DMS 273 treated with DMSO at 0.1 percent for 48 hours (cell line): ENCODE measurements at places on chromosomes 6 and 20.

DNA sequence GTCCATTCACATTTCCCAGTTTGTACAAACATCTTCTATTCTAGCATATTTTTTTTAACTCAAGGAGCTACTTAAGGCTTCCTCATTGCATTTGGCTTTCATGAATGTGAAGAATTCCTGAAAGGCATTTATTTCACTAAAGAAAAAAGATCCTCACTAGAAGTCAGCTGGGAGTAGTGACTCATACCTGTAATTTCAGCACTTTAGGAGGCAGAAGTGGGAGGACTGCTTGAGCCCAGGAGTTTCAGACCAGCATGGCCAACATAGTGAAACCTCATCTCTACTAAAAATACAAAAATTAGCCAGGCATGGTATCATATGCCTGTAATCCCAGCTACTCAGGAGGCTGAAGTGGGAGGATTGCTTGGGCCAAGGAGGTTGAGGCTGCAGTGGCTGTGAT lies 30.9 kb upstream of the XRN2 start:
- no peak for DNase-seq

- no peak for DNase-seq
These were observed 71.3 kb downstream of the SULF2 start for GRCh38 chr20:47713878-47714450.

DNA sequence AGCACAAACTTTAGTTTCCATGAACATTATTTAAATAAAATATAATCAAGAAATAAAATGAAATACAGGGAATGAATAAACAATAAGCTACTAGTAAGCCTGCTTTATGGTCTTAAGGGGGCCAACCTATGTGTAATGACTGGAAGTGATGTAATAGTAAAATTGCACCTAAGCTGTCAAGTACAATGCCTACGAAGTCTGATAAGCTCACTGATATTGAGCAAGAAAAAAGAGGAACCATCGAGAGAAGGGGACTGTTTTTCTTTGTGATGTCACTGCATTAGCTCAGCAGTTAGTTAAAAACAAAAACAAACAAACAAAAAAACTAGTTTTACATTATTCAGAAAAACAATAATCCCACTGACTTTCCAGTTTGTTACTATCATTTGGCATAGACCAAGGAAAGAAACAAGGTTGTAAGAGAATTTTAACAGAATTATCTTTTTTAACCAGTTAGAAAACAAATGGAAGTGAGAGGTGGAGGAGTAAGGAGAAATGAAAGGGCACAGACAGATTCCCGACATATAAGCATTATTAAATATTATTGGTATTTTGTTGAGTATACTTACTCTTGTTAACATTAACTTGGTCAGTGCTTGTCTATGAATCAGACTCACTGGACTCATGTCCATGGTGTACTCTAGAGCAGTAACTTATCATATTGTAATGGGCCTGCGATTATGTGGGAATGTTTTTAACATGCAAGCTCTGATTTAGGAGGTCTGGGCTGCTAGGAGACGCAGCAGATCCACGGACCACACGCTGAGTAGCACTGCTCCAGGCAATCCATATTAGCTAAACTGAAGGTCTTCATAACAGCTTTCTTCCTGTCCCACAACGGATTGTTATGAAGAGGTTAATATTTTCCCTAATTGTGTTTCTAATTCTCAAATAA lies 99.6 kb upstream of the HMGCLL1 start:
- DNase-seq, result no peak

- no peak for DNase-seq
These were observed 219.8 kb upstream of the EPHA7 start for GRCh38 chr6:93639126-93639525.

DNA sequence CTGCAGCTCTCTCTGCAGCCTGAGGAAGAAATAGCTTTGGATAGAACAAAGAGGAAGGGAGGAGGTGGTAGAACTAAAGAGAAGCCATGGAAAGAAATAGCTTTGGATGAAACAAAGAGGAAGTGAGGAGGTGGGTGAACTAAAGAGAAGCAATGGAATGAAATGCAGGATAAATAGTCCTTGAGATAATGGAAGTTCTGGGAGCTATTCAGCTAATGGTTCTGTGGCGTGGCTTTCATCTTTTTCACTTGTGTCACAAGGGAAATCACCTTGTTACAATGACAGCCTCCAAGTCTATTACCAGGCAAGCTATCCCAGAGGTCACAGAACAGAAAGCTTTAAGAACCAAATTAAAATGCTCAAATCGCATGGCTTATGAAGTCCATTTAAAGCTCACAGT lies 141.3 kb upstream of the ARG1 start:
- no peak for DNase-seq

- no peak for DNase-seq
These were observed 44.3 kb upstream of the OCSTAMP start for GRCh38 chr20:46594725-46595124.

DNA sequence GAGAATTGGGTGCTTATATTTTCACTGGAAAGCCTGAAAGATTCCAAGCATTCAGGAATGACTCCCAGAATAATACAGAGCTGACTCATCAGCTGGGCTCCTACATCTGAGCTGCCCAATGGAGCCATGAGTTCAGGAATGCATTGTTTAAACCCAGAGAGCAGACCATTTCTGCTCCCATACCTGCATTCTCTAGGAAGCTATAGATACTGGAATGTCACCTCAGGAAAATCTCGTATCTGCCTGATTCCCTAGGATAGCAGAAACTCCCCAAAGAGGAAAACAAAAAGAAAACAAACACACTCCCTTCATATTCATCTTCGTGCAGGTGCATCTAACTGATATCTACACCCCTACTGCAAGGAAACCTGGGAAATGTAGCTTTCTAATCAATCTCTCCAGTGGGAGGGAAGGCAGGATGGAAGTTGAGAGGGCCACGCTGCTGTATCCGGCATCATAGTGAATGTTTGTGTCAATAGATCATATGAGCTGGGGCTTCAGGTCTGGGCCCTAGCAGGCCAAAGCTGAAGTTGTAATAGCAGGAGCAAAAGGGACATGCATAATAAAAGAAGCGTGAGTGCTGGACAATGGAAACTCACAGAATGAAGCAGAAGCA lies 8.2 kb upstream of the SLC2A12 start:
- DNase-seq, result no peak

DNA sequence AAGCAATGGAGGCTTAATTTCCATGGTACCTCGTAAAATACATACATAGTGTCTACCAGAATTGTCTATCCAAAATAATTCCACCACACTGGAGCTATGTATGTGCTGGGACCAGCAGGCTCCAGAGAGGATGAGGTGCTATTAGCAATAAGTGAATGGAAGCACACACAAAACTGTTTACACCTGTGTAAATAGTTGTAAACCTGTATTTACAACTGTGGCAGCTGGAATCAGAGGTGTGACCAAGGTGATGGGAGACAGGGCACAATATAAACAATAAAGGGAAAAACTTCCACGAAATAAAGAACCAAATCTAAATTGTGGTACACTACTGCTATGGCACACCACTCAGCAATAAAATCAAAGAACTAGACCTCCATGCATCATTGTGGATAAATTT lies 14.4 kb downstream of the RARS2 start:
- DNase-seq, result no peak

GRCh38 chr20:58637466-58638213 lies 13.4 kb upstream of the STX16 start:
- DNase-seq, result no peak

GRCh38 chr20:37342231-37343177 lies 3.4 kb upstream of the SRC start:
- no peak for DNase-seq

DNA sequence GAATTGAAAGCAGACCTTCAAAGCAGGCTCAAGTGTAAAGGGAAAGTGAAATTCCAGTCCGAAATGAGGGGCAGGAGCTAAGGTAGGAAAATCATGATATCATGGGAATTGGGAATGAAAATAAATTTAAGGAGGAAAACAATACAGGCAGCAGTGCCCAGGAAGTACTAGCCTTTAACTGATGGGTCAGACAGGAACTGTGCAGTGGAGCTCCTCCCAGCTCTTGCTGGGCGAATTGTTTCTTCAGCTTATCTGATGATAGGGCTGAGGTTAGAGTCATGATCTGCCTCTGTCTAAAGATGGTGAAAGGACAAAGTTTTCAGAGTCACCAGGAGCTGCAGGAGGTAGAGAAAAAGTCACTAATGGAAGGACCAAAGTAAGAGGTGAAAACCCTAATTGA lies 457.9 kb upstream of the PTCHD4 start:
- DNase-seq, result no peak

GRCh38 chr6:113370508-113371502 lies 486.3 kb upstream of the MARCKS start:
- no peak for DNase-seq

- DNase-seq, result no peak
These were observed 64.8 kb downstream of the HCRTR2 start for GRCh38 chr6:55239099-55239498.

DNA sequence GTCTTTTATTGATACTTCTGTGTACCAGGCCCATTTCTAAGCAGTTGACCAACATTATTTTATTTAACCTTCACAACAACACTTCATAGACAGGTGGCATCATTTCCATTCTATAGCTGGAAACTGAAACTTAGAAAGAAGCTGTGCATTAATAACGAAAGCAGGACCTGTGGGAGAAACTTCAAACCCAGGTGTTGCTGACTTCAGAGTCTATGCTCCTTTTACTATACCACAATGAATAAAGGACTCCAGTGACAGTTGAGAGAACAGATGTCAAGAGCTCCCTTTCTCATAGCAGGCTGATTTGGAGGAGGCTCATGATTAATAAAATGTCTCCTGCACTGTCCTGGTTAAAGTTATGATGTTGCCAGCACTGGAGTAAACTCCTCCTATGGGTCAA lies 56.6 kb upstream of the POU3F2 start:
- DNase-seq, result no peak

- DNase-seq, result no peak
These were observed 973 bp downstream of the UBD start for GRCh38 chr6:29558439-29559079.

DNA sequence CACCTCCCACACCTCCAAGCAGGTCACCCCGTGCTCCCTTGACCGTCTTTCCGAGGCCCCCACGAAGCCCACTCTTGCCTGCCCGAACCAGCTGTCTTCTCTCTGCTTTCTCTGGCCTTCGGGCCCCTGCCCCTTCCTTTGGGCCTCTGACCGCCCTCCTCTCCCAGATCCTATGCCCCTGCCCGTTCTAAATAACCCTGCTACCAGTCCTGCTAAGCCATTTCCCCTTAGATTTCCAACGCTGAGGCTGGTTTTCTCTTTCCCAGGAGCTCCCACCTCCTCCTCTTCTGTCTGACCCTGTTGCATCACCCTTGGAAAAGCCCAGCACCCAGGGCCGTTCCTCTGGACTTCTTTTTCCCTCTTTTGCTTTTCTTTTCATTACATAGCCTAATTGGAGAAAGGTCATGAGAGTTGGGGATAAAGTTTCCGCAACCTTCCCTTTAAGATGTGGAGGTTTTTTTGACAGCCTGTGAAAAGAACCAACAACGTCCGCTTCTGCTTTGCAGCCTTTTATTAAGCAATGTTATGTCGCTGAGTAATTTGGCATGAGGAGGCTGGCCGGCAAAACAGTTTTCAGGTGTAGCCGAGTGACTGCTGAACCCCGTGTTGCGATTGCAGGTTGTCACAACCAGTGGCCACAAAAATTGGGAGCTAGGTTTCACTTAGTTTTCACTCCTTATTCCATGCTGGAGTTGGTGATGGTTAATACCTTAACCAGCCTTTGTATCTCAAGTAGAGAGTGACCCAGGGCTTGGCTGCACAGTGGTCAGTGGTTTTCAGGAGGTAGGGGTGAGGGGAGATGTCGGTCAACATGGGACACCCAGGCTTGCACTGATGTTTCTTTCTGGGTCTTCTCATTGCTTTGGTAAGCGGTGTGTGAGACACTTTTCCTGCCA lies 970 bp downstream of the BLTP3A start:
- no peak for DNase-seq
